ENCODE measurements at places on chromosomes 16 and 17.

DNA sequence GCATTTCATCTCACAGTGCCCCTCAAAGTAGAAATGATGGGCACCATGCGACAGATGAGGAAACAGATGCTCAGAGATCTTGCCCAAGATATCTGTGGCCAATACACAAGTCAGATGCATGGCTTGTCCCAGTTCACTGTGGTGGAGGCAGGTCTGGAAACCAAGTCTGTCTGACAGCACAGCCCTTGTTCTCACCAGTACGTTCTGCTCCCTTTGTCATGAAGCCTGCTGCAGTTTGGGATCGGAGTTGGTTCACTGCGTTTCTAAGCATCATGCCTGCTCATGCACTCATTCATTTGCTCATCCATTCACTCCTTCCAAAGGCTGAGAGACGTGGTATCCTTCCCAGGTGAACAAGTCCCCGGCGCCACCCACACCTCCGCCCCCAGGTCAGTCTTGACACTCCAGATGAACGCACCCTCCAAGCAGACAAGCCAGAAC lies 27.2 kb upstream of the MEAK7 start:
- DNase-seq, result no peak

DNA sequence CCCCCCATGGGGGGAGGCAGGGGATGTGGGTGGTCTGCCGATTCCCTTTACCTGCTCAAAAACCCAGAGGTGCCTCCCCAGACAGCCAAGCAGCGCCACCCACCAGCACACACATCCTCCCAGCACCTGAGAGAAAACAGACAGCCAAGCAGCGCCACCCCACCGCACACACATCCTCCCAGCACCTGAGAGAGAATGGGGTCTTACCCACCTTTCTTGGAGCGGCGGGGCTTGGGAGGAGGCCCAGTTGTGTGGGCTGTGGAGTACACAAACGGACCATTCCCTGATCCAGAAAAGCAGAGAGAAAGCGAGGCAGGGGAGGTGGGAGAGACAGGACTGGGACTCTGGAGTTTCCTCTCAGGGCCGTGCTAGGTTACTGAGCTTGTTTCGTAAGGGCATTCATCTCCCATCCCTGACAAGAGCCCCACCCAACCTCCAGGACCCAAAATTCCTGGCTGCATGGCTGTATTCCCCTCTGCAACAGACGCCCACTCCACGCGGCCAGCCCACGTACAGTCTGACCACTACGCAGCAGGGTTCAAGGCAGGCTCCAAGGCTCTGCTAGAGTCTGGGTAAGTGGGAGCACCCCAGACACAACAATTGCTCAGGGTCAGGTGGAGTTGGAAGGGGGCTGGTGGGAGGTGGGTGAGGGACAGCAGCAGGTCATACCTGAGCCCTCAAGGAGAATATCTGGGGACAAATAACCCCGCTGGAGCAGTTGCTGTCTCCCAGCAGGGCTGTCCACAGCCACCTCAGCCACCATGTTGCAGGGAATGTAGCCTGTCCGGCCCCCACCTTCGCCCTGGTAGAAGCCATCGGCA lies 22.3 kb downstream of the TSPOAP1 start:
- no peak for DNase-seq

- no peak for DNase-seq
These were observed 14.0 kb downstream of the LDHD start for GRCh38 chr16:75102595-75102994.

DNA sequence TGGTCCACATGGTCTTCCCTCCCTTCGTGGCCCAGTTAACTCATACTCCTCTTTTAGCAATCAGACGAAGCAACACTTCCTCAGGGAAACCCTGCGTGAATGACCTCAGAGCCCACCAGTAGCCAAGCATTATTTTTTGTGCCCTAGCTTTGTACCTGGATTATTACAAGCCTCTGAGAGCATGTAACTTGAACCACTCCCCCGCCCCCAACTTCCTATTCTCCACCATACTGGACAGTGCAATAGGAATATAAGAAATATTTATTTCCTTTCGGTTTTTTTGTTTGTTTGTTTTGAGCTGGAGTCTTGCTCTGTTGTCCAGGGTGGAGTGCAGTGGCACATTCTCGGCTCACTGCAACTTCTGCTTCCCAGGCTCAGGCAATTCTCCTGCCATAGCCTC lies 2.9 kb downstream of the CPPED1 start:
- DNase-seq, result no peak

DNA sequence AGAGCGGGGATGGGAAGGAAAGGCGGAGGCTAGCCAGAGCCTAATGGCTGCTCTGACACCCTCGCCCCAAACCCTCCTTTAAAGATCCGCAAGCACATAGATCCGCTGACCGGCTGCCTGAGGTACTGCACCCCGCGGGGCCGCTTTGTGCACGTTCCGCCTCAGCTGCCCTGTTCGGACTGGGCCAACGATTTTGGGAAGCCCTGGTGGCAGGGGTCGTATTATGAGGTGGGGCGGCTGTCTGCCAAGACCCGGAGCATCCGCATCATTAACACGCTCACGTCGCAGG lies 663 bp downstream of the CYB5D1 start:
- peak; percentile 74 for DNase-seq

- DNase-seq, result no peak
These were observed 110.1 kb downstream of the IRX3 start for GRCh38 chr16:54176376-54176901.

DNA sequence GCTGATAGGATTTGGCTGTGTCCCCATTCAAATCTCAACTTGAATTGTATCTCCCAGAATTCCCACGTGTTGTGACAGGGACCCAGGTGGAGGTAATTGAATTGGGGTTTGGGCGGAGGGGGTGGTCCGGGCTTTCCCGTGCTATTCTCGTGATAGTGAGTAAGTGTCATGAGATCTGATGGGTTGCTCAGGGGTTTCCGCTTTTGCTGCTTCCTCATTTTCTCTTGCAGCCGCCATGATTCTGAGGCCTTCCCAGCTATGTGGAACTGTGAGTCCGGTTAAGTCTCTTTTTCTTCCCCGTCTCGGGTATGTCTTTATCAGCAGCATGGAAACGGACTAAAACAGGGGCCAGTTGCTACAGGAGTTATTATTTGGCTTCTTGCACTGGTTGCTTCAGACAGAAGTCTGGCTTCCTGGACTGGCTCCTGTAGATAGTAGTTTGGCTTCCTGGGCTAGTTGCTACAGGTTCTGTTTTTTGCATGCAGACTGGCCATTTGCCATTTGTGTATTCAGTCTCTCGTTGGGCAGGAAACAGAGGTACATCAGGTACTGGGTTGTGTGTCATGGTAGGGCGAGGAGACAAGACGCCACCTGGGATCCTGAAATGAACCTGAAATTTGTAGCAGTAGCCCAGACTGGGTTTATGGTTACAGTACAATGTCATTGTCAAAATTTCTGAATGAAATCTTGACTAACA lies 32.6 kb downstream of the CNTNAP4 start:
- no peak for DNase-seq

DNA sequence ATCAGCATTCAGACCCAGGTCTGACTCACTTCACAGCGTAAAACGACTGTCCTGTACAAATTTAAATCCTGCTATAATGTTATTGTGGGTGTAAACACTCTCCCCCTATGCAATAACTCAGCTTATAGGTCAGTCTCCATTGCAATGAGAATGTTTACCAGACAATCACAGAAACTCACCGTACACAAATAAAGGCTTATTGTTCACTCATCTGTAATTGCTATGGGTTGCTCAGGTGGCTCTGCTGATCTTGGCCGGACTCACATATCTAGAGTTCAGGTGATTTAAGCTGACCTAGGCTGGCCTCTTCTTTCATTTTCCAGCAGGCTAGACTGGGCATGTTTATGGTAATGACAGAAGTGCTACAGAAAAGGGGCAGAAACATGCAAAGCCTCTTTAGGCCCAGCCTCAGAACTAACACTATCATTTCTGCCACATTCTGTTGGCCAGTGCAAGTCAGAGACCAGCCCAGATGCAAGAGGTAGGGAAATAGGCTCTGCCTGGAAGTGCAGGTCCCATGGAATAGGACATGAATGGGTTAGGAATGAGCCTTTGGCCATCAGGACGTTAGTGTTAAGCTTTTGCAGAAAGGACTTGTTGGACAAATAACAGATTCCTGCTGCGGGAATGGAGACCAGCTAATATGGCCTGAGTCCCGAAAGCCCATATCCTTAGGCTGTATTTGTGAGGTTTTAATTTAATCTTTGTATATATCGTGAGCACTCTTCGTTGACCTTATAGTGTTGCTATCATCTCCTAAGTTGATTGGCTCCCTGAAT lies 44.0 kb downstream of the HLF start:
- no peak for DNase-seq

- no peak for DNase-seq
These were observed 17.8 kb upstream of the LHX1 start for GRCh38 chr17:36919407-36919968.

DNA sequence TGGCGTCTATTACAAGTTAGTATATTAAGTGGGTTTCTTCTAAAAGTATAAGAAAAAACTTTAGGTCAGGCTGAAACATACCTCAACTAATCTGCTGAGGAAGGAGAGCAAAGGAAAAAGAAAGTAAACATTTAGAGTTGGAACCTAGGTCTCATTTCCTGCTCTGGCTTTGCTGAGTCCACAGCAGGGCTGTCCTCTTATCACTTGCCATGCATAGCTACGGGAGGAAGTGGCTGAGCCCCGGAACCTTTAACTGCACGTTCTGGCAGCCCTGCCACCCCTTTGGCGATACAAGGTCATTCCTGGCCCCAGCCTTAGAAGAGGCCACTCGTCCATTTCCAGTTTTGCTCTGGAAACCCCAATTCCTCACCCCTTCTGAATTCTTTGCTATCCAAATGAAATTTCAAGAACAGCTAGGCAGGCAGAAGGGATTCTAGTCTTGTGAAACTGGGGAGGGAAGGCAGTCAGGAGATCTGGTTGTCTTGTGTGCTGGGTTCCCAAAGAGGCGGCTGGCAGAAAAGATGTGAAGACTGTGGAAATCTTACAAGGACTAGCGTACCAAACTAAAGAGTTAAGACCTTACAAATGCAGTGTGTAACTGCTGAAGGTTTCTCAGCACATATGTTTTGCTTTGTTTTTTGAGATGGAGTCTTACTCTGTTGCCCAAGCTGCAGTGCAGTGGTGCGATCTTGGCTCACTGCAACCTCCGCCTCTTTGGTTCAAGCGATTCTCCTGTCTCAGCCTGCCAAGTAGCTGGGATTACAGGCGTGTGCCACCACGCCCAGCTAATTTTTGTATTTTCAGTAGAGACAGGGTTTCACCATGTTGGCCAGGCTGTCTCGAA lies 19.1 kb downstream of the WIPI1 start:
- no peak for DNase-seq

GRCh38 chr17:6303664-6304063 lies 131.3 kb downstream of the AIPL1 start:
- peak; percentile 36 for DNase-seq

GRCh38 chr17:81487089-81487486 lies 25.5 kb downstream of the ACTG1 start:
- no peak for DNase-seq

GRCh38 chr17:47705536-47706530 lies 11.9 kb downstream of the TBKBP1 start:
- DNase-seq, result no peak

DNA sequence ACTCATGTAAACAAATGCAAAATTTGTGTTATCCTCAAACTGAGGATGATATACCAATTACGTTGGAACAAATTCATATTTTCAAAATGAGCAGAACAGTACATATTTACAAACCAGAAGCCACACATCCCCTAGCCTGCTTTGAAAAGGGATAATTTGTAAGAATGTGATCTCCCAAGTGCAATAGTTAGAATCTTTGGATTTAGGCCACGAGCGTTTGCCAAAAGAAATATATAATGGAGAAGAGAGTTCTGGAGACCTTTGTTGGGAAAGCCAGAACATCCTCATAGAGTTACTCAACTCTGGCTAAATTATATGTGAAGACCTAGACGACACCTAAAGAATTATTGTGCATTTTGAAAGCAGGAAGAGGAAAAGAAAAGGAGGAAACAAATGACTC lies 449.3 kb downstream of the KCNJ2 start:
- DNase-seq, result no peak

DNA sequence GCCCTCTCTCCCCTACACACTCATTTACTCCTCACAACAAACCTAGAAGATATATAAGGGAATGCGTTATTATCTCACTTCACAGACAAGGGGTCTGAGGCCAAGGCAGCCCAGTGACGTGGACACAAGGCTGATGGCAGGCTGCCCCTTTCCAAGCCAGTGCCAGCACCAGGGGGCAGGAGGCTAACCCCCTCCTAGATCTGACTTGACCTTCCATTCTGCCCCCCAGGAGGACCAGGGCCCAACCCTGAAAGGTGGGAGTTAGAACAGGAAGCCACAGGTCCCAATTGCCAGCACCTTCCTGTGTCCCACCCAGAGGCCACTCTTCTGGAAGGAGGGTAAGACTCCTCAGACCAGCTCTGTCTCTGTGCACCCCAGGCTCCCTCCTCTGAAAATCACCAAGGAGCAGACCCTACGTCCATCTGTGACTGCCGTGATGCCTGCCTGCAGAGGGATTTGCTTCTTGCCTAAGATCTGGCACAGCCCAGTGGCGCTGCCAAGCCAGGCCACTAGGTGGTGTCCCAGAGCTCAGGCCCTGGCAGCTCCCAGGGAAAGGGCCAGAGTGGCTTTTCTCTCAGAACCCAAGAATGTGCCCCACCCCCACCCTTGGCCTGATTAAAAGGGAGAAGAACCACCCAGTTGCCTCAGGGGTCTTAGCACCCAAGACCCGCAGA lies 42.4 kb upstream of the MRPS23 start:
- DNase-seq, result peak; percentile 91

DNA sequence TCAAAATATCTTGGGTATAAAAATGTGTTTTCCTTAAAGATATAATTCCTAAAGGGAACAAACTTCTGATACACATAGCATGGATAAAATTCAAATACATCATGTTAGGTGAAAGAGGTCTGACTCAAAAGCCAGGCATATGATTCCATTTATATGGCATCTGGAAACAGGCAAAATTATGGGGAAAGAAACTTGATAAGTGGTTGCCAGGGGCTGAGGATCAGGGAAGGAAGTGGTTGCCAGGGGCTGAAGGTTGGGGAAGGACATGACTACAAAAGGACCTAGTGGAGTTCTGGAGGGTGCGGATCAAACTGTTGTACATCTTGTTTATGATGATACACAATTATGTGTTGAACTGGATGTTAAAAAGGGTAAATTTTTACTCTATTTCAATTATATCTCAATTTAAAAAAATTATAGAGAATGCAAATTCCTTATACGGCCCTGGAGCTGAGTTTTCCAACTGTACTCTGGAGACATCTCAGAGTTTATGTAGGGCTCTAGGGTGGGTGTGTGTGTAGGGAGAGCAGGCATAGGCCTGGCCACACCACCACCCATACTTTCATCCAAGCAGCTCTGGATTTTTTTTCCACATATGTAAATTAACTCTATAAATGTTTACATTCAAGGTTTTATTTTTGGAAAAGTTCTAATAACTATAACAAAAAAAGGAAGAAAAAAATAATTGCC lies 55.0 kb downstream of the AMFR start:
- DNase-seq, result no peak

GRCh38 chr17:66230922-66231591 lies 1.8 kb upstream of the APOH start:
- DNase-seq, result no peak

GRCh38 chr17:46776298-46777005 lies 42.0 kb downstream of the WNT3 start:
- no peak for DNase-seq

- DNase-seq, result no peak
These were observed 48.6 kb downstream of the IST1 start for GRCh38 chr16:71943887-71944286.

- DNase-seq, result no peak
These were observed 48.7 kb upstream of the NLK start for GRCh38 chr17:27993723-27994310.

- no peak for DNase-seq
These were observed 74.6 kb downstream of the TMEM100 start for GRCh38 chr17:55648086-55648485.

All from GM03348 (cell line).